ENCODE measurements at places on chromosomes 2 and 18.

- DNase-seq = no peak
Measured at GRCh38 chr2:187220071-187220470, 228.0 kb downstream of the CALCRL start.

DNA sequence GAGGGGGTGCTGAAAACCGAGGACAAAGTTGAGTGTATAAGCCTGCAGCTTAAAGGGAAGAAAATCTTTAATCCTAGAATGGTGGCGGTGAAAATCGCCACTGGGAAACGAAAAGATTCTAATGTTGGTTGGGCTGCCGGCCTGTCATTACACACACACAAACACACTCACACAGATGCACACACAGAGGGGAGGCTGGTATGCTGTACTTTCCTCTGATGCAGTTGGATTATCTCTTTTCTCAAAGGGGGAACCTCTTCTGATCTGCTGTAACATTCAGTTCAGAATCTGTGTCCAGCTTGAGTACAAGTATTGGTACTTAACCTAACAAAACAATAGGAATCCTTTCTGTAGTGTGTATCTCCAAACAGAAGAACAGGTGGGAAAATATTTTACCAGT lies 39.0 kb downstream of the ANXA4 start:
- DNase-seq = no peak

- DNase-seq = peak; percentile 32
Measured at GRCh38 chr2:204545861-204546735, 823 bp downstream of the PARD3B start.

GRCh38 chr18:32391126-32391525 lies 79.6 kb downstream of the GAREM1 start:
- DNase-seq = no peak

DNA sequence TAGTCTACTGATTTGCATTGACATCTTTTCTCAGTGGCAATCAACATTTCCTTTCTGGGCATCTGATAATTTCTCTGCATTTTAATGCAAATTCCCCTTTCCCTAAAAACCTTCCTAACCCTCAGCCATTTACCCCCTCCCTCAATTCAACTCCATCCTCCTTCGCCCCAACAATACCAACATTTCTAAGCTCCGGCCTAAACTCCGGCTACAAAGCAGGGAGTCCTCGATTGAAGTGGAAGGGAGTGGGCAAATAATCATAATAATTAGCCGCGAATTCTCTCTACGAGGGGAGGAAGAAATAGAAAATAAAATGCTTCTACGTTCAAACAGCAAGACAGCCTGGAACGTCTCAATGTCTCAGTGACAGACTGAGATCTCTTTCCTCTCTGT lies 4.6 kb downstream of the BCL11A start:
- no peak for DNase-seq

- DNase-seq = no peak
Measured at GRCh38 chr2:104734937-104735586, 118.9 kb upstream of the POU3F3 start.

- DNase-seq = peak; percentile 36
Measured at GRCh38 chr18:44654573-44654972, 26.1 kb upstream of the SETBP1 start.

- no peak for DNase-seq
Measured at GRCh38 chr2:54639609-54640008, 83.9 kb upstream of the EML6 start.

DNA sequence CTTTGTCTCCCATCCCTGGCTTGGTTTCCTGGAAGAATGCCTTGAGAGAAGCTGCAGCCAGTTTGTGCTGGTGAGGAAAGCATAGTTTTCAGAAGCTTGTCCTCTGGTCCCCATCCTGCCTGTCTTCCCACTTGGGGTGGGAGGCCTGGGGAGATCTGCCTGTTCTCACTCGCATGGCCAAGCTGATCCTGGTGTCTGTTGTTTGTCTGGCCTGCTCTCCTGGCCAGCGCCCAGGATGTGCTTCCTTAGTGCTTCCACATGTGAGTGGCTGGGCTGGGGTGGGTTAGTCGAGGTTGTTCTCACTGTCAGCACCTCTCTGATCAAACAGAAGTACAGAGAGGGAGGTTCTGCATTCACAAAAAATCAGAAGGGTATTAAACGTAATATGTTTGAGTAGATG lies 49.5 kb downstream of the PTPRM start:
- DNase-seq = no peak

GRCh38 chr2:216694082-216694825 lies 1.1 kb downstream of the IGFBP5 start:
- no peak for DNase-seq

GRCh38 chr2:226611944-226612318 lies 187.7 kb downstream of the IRS1 start:
- DNase-seq = no peak

Data from iPS-NIHi11 (cell line).